ENCODE measurements at places on chromosomes 2 and 18.

DNA sequence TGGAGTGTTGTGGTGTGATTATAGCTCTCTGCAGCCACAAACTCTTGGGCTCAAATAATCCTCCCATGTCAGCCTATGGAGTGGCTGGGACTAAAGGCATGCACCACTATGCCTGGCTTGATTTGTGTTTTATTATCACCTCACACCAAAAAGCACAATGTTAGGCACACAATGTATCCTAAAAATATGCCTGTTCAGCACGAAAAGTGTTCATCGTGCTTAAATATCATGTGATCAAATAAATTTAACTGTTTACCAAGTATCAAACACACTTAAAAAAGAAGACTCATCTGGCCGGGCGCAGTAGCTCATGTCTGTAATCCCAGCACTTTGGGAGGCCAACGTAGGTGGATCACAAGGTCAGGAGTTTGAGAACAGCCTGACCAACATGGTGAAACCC is 5.6 kb downstream of the CCT4 start:
- no peak for DNase-seq

- no peak for DNase-seq
These were observed 719 bp upstream of the ATP6V1B1 start for GRCh38 chr2:70934981-70935380.

DNA sequence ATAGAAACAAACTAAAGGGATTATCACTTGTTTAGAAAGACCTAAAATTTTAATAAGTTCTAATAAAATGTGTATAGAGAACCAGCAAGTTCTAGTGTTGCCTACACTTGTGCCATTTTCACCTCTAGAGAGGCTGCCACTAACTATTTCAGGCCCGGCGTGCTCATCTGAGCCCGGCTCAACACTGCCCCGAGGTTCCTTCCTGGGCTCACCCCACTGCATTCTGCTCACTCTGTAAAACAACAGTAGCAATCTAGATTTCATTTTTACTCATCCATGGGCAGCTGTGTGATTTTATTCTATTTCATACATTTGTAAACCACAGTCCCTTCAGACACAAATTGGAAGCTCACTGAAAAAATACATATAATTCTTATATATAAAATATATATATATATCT is 253.2 kb downstream of the L3MBTL4 start:
- DNase-seq = no peak

GRCh38 chr18:12321333-12321732 is 13.3 kb downstream of the TUBB6 start:
- no peak for DNase-seq

GRCh38 chr18:13626544-13626908 is 99.8 kb downstream of the FAM210A start:
- no peak for DNase-seq

DNA sequence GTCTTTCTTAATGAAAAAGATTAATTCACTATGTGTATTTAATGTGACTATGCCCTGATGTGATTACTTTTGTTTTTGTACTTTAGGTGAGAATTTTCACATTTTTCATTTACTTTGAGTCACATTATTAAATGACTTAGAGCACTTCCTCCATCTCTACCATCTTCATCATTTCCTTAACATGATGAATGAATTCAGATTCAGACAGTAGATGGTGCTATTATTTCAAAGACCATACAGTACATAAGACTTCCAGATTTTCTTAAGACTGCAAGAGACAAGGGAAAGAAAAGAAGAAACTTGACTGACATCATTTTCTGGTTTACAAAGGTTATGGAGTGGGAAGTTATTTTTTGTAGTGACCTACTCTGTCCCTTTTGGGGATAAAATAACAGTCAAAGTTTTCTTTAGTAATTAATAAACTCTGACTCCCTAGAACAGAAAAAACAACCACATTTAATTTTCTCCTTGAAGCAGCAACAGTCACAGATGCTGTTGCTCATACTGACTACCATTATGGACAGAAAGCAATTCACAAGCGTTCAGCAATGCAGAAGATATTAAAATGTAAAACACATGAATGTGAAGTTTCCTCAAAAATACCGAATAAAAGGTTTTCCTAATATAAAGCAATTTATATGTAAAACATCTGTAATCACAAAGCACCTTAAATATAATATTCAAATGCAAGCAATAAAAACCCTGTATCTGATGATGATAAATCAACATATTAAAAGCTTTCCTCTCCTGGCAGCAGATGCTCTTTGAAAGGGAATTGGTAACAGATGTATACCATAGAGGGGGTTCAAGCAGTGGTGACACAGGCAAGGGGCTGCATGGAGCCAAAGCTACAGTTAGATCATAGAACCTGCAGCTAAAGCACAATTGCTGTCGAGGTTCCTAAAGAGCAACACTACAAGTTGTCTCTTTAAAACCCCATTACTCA is 1010.9 kb upstream of the NXPH2 start:
- DNase-seq = no peak

All from stimulated activated CD4-positive, alpha-beta T cell treated with anti-CD3 and anti-CD28 coated beads, Interleukin-4, amount 100 ng/mL, for 4 hours (primary cell).